Chondrocyte (in vitro differentiated cells): ENCODE measurements at places on chromosomes 3 and 15. TPM values are rescaled to one million over a fixed set of nuclear protein-coding genes. Genes with fewer than 3 reads are reported as not detected.

DNA sequence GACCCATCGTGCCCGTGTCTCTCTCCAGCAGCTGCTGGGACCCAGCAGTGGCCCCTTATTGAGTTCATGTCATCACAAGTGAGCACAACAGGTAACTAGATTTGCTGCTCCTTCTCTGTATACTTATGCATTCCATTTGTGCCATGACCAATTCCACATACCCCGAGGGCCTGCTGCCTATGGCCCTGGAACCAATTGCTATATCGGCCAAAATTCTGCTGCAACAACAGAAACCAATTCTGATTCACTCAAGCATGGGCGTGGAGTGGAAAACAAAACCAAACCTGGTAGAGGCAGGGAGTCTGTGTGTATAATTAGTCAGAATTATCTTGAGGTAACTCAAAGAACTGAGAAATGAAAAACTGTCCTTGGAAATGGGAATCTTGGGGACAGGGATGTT, 516.6 kb downstream of the EPHB1 start:
- no peak for DNase-seq

DNA sequence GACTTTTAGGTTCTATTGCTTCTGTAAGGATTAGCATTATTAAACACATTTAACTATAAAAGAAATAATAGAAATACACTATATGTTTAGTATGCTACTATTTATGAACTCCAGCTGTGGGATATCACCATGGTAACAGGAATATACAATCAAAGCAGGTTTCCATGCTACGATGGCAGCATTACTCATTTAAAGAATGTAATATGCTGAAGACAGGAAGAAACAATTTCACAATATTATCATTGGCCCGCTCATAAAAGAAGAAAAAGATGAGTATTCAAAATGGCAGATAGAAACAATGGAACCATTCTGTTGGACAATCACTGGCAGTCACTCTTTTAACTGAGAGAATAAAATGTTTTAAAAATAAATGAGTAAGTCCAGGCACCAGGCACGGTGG, 153.4 kb downstream of the CBLB start:
- DNase-seq: no peak

DNA sequence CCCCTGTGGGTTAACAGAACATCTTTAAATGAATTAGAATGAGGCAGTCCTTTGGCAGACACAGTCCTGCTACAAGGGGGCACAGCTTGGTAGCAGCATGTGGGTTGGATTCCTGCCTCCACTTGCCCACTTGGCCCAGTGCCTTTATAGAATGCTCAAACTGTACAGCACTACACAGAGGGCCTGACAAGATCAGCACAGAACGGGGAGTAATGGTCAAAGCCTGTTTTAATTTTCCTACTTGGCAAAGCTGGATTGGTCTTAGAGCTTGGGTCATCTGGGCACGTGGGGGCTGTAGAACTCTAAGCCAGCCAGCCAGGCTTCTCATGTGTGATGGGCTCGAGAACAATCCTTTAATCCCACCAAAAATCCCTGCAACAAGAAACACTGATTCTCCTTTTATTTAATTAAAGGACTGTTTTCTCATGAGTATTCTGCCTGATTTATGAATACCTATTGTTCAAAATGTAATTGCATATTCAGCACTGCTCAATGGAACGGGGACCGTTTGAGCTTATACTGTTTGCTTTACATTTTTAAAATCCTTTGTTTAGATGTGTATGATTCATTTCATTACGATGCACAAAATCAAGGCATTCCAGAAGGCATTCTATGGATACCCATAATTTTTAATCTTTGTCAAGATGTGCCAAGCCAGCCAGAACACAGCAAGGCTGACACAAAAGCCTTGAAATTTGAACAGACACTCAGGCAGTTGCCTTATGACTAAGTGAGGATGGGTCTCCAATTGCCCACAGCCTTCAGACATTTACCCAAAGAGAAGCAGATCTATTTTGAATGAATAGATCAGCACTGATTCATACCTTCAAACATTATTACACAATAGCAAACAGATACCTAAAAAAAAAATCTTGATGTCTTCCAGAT, 249.3 kb upstream of the TGFBR2 start:
- no peak for DNase-seq

DNA sequence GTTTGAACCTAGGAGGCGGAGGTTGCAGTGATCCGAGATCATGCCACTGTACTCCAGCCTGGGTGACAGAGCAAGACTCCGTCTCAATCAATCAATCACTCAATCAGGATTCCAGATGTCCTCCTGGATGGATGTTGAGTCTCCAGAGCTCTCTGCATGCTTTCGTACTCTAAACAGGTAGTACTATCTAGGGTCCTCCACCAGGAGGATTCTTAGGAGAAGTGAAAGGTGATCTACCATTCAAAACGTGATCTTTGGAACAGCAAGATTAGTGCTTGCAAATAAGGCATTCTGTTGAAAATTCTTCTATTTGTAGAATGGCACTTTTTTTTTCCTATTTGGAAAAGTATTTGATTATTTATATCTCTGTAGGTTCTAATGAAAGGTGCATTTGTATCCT, 34.3 kb downstream of the CNOT10 start:
- no peak for DNase-seq

DNA sequence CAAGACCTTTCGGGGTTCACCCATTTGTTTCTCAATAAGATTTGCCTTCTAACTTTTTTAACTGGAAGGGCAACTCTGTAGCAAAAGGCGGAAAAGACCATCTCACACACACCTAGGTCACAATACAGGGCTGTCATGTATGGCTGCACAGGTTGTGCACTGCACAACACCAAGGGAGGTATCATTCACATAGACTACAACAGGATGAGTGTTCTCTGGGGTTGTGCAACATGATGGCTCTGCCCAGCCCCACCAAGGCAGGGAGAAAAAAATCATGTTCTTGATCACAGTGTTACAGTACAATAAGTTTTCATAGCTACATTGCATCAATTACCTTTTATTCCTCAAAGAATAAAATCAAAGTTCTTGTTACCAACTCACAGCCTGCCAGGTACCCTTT, 52.8 kb downstream of the ANXA2 start:
- no peak for DNase-seq

DNA sequence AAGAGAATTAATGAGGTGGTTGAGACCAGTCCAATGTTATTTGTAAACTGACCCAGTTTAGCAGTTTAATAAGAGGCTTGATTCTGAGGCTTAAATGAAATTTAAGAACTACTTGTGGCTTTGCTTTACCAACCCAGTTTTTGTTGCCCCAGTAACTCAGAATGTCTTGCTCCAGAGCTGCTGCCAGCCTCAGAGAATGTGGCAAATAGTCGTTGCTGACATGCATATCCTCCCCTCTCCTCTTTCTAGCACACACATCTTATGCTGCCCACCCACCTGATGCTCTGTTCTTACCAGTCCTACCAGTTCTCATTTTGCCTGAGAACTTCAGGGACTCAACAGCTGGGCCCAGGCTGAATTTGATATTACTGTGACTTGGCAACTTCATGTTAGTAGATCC, 92.4 kb upstream of the TSC22D2 start:
- DNase-seq: no peak

DNA sequence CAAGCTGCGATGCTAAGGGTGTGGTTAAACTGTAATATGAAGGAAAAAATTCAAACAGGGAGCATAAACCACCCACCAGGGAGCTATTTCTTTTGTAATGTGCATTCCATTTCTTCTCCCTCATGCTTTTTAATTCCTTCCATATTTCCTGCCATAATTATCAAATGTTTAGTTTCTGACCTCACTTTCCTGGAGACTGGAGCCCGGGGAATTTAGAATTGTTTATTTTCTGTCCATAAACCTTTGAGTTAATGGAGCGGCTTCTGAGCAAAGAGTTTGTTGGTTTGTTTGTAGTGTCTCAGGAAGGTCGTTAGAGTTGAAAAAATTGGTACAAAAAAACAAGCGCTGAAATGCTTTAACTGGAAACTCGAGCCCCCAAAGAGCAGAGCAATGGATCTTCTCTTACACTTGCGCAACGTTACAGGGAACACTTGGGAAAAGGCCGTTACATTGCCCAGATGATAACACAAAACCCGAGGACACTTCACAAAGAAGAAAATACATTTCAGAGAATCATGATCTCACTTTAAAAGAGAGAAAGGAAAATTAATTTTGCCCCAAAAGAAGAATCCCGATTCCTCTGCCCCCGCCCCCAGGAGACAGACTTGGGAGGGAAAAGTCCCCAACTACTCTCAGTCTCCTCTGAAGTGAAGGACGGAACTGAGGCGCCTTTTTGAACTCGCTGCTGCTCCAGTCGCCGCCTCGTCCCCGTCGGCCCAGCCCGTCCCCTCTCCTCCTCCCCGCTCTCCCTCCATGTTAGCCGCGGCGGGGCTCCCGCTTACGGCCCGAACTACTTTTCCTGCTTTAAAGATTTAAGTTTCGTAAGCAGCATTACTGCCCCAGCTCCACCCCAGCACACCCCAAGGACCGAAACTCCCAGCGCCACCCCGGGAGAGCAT, 842 bp downstream of the FSTL1 start:
- no peak for DNase-seq

- DNase-seq: peak; percentile 85
These were observed 533.0 kb upstream of the SEMA6D start for GRCh38 chr15:47184003-47184907.

GRCh38 chr3:176978441-176978840, 218.8 kb downstream of the TBL1XR1 start:
- DNase-seq: no peak

GRCh38 chr15:61974118-61974517, 86.1 kb downstream of the VPS13C start:
- DNase-seq: no peak

- DNase-seq: no peak
These were observed 215.6 kb upstream of the UMPS start for GRCh38 chr3:124514683-124515082.

KY gene
- 0.12 to 0.18 TPM in 2 of 3 replicates, not detected in the other for total RNA-seq

CHL1 gene
- total RNA-seq: not detected in 3 replicates

PLSCR5 gene
- not detected in 3 replicates for total RNA-seq

SQOR gene
- total RNA-seq: 8.9 to 10.9 TPM (median 10.5 TPM) in 3 replicates

LARP6 gene
- 79.4 to 138 TPM (median 135 TPM) in 3 replicates for total RNA-seq
